Small intestine (tissue), 16 donors: ENCODE measurements at places on chromosomes 7 and 10.

DNA sequence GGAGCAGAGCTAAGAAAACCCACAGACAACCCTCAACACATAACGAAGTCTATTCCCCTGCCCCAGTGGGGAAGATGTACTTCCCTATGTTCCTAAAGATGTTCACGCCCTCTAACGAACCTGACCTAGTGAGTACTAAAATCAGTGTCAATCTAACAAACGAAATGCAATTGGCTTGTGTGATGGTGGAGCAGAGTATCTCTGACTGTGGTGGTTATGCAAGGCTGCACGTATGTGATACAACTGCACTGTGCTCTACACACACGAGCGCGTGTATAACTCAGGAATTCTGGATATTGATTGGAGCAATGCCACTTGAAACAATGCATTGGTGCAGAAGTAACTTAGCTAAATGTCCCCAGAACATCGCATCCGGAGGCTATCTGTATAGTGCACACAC lies 1.3 kb downstream of the ANKRD16 start:
- no peaks in the 10 kb centered on the region for H3K36me3 ChIP-seq
- no peaks in the 10 kb centered on the region for H3K27me3 ChIP-seq
- peak overlapping the region; percentile 1 for H3K27ac ChIP-seq
- no peak for DNase-seq
- H3K4me3 ChIP-seq: peak overlapping the region; percentile 93

DNA sequence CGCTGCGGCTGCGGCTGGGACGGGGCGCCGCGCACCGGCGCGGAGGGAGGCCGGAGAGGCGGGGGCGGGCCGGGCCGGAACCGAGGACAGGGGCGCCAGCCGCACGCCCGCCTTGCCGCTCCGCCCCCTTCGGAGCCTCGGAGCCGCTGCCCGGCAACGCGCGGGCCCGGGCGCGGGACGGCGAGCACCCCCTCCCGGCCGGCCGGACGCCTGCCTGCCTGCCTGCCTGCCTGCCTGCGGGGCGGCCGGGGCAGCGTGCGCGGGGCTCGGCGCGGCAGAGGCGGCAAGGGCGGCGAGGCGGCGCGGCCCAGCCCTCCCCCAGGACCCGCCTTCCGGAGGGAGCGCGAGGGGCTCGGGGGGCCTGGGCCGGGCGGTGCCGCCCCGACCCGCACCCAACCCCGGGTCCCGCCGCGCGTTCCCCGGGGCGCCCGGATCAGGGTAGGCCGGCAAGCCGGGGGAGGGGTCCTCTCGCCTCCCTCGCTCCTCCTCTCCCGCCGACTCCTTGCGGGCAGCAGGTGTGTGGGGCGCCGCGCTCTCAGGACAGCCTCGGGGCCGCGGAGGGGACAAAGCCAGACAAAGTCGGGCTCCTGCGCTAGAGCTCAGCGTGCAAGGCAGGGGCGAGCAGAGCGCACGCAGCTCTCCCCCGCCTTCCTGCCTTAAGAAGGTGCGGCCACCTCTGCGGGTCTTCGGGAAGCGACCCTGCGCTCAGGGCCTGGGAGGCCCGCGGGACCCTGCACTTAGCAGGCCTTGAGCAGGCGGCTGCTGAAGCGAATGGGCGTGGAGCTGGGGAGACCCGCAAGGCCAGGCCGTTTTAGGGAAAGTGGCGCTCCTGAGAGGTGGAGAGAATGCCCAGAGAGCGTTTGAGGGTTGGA lies at the start of gene KIAA1549:
TSS of gene KIAA1549 (minus strand) at position 58 of the 872 bp plus-strand sequence. CDS start 120 bp downstream, outside the sequence.
- H3K4me3 ChIP-seq: peak within 1 kb of the TSS; percentile 81
- DNase-seq: peak; percentile 65
- no peaks in the 10 kb centered on the region for H3K36me3 ChIP-seq

GRCh38 chr10:86962981-86963310 lies 4.5 kb downstream of the SNCG start:
- H3K4me3 ChIP-seq: no peak overlapping the region
- no peaks in the 10 kb centered on the region for H3K27me3 ChIP-seq
- DNase-seq: no peak
- no peaks in the 10 kb centered on the region for H3K36me3 ChIP-seq

DNA sequence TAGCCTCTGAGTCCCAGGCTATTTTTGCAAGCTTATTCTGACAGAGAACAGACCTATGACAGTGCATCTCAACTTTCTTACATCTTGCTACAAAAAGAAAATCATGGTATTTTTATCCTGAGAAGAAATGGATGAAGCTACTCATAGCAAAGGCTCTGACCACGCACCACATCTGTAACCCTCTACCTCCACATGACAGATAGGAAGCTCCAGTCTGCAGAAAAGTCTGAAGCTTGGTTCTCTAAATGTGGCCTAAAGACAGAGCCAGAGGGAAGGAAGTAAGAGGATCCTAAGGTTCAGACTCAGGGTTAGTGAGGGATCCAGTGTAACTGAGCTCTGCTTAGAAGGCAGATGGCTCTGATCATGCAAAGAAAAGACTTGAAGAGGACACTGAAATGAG lies 58.4 kb upstream of the ABCB5 start:
- H3K36me3 ChIP-seq: no peaks in the 10 kb centered on the region
- H3K4me1 ChIP-seq: no peaks in the 10 kb centered on the region
- H3K4me3 ChIP-seq: no peak overlapping the region
- no peak for DNase-seq
- H3K27ac ChIP-seq: no peak overlapping the region

- H3K4me1 ChIP-seq: no peaks in the 10 kb centered on the region
- H3K27ac ChIP-seq: no peak overlapping the region
- no peak overlapping the region for H3K4me3 ChIP-seq
- H3K27me3 ChIP-seq: no peaks in the 10 kb centered on the region
Measured at GRCh38 chr10:34462056-34462455, 353.0 kb downstream of the PARD3 start.

DNA sequence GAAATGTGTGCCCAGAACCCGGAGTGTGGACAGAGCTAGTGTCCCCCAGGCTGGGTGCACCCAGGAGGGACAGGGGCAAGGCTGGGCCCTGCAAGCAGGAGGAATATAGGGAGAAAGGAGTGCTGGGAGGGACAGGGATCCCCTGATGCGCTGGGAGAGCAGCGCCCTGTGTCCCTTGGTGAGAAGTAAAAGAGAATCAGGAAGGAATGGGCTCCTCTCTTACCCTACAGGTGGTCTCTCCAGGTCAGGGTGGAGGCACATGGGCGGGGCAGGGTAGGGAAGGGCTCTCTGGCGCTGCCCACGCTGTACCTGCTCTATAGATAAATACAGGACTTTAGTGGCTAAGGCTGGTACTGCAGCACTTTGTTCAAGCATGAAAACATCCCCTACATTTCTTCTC lies 753.8 kb downstream of the GRID1 start:
- no peaks in the 10 kb centered on the region for H3K27me3 ChIP-seq
- H3K4me1 ChIP-seq: no peaks in the 10 kb centered on the region
- no peak for DNase-seq
- no peak overlapping the region for H3K27ac ChIP-seq
- no peaks in the 10 kb centered on the region for H3K36me3 ChIP-seq

DNA sequence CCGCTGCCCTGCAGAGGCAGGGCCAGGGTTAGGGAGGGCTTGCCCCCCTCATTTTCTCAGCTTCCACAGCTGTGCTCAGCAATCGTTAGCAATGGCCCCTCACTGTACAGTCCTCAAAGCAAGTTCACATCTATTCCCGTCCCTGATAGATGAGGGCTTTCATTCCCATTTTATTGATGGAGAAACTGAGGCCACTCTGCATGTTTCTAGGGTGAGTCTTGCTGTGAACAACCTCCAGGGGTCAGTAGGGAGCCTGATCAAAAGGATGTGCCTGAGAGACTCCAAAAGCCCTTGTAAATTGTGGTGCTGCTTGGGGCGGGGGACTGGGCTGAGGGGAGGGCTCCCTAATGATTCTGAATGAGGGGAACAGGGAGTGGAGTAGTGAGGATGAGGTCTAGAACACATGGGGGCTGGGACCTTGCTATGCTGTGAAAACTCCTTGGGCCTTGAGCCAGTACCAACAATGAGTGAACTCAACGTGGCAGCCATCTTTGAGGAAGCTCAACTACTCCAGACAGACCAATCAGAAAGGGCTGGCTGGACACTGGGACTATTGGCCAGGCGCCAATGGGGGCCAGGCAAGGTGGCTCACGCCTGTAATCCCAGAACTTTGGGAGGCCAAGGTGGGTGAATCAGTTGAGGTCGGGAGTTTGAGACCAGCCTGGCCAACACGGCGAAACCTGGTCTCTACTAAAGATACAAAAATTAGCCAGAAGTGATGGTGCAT lies 6.7 kb upstream of the GRIFIN start:
- H3K27me3 ChIP-seq: no peaks in the 10 kb centered on the region
- H3K36me3 ChIP-seq: no peaks in the 10 kb centered on the region
- H3K27ac ChIP-seq: no peak overlapping the region
- H3K4me3 ChIP-seq: no peak overlapping the region
- no peak for DNase-seq

DNA sequence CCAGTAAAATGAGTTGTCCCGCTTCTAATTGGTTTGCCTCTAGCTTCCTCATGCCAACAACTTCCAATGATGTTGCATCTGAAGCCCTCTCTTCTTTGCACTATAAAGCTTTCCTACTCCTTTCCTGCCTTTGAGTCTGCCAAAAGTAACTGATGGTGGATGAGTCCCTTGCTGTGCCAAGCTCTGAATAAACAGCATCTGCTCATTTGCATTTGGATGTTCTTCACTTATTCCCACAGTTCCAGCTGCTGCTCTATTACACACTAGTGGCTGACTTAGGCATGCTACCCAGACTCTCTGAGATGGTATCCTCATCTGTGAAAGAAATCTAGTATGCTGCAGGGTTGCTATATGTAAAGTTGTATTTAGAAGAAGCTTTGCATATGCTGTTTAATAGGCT lies 24.9 kb downstream of the SFR1 start:
- no peaks in the 10 kb centered on the region for H3K27me3 ChIP-seq
- no peak overlapping the region for H3K4me3 ChIP-seq
- no peaks in the 10 kb centered on the region for H3K4me1 ChIP-seq

GRCh38 chr10:5547931-5548660 lies 23.3 kb downstream of the CALML3 start:
- DNase-seq: peak; percentile 78
- H3K4me3 ChIP-seq: no peak overlapping the region
- H3K36me3 ChIP-seq: no peaks in the 10 kb centered on the region
- peaks cover 25% of the 10 kb centered on the region for H3K4me1 ChIP-seq
- no peaks in the 10 kb centered on the region for H3K27me3 ChIP-seq

DNA sequence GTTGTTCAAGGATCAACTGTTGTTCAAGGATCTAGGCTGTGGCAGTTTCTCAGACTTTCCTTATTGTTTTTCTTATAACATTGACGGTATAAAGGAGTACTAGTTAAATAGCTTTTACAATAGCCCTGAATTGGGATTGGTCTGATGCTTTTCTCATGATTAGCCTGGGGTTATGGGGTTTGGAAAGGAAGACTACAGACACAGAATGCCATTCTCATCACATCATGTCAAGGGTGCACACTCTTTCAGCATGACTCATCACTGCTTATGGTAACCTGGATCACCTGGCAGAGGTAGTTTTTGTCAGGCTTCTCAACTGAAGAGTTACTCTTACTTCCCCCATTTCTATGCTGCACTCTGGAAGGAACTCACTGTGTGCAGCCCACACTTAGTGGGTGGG lies 194.2 kb upstream of the NPSR1 start:
- H3K4me3 ChIP-seq: no peak overlapping the region
- no peak overlapping the region for H3K27ac ChIP-seq
- no peaks in the 10 kb centered on the region for H3K4me1 ChIP-seq
- H3K36me3 ChIP-seq: no peaks in the 10 kb centered on the region
- no peak for DNase-seq

- H3K36me3 ChIP-seq: no peaks in the 10 kb centered on the region
- peaks cover 12% of the 10 kb centered on the region for H3K4me1 ChIP-seq
- H3K4me3 ChIP-seq: no peak overlapping the region
- H3K27me3 ChIP-seq: no peaks in the 10 kb centered on the region
- H3K27ac ChIP-seq: no peak overlapping the region
- no peak for DNase-seq
Measured at GRCh38 chr10:92972886-92973285, 87.7 kb upstream of the CYP26C1 start.

GRCh38 chr7:134339475-134339874 lies 22.7 kb upstream of the SLC35B4 start:
- H3K27ac ChIP-seq: no peak overlapping the region
- H3K36me3 ChIP-seq: no peaks in the 10 kb centered on the region
- no peak for DNase-seq
- H3K4me1 ChIP-seq: no peaks in the 10 kb centered on the region
- peaks cover 2% of the 10 kb centered on the region for H3K27me3 ChIP-seq

DNA sequence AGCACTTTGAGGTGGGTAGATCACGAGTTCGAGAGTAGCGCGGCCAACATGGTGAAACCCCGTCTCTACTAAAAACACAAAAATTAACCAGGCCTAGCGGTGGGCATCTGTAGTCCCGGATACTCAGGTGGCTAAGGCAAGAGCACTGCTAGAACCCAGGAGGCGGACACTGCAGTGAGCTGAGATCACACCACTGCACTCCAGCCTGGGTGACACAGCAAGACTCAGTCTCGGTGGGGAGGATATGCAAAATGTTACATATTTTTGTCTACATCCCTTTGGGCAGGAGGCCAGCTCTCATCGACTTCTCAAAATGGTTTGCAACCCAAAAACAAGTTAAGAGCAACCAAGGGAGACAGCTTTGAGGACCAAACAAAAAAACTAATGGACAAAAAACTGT lies 8.2 kb downstream of the ATE1 start:
- H3K4me3 ChIP-seq: no peak overlapping the region
- no peaks in the 10 kb centered on the region for H3K4me1 ChIP-seq
- H3K27ac ChIP-seq: no peak overlapping the region
- no peaks in the 10 kb centered on the region for H3K27me3 ChIP-seq
- H3K36me3 ChIP-seq: peaks cover 10% of the 10 kb centered on the region

- DNase-seq: peak; percentile 41
- H3K27me3 ChIP-seq: no peaks in the 10 kb centered on the region
- peaks cover 2% of the 10 kb centered on the region for H3K36me3 ChIP-seq
- peaks cover 25% of the 10 kb centered on the region for H3K4me1 ChIP-seq
Measured at GRCh38 chr10:125023255-125023654, 81.3 kb downstream of the ZRANB1 start.

DNA sequence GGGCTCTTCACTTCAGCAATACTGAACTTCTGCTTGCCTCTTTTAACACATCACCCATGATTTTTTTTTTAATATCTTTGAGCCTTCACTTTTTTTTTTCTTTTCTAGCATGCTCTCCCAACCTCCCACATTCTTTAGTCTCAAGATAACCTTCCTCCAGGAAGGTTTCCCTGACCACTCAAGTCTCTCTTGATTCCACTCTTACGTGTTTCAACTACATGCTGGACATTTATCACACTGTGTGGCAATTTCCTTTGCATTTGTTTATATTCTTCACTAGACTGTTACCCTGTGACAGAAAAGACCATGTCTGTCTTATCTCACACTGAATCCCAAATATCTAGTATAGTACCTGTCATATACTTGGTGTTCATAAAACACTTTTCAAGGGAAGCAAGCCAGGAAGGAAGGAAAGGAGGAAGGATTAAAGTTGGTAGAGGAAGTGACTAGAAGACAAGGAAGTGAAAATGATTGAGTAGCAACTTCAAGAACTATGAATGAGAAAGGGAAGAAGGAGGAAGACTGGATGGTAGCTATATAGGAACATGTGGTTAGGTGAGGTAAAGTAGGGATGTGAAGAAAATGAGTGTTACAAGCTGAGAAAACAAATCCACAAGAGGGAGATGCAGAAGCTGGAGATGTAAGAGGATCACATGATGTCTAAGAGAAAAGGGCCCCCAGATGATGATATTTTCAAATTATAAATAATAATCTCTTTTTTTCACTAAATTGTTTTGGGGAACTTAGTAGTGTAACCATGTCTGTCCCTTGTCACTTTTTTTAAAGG lies 40.4 kb downstream of the IFIT5 start:
- H3K27ac ChIP-seq: no peak overlapping the region
- H3K27me3 ChIP-seq: no peaks in the 10 kb centered on the region
- no peak overlapping the region for H3K4me3 ChIP-seq
- no peaks in the 10 kb centered on the region for H3K36me3 ChIP-seq
